Hypothalamus (tissue), 51 donors: ENCODE measurements at places on chromosomes 12 and 14.

- peak; percentile 76 for DNase-seq
Measured at GRCh38 chr12:102406033-102406584, 74.3 kb downstream of the IGF1 start.

DNA sequence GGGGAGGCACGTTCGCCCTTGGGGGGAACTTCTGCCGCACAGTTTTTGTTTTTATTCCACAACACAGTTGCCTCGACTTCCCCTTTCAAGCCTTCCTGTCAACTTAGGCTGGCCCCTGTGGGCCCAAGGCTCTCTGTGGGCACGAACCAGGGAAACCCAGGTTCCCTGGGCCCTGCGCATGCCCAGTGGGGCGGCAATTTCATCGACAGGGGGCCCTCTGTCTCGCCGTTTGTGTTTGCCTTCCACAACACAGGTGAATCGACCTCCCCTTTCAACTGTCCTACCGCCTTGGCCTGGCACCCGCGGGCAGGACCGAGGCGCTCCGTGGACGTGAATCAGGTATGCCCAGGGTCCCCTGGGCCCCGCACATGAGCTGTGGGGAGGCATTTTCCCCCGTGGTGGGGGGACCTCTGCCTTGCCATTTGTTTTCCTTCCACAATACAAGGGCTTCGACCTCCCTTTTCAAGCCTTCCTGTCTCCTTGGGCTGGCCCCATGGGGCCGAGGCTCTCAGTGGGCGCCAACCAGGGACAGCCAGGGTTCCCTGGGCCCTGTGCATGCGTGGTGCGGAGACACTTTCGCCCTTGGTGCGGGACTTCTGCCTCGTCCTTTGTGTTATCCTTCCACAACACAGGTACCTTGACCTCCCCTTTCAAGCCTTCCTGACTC lies 354.0 kb downstream of the ALG10 start:
- no peak for DNase-seq

DNA sequence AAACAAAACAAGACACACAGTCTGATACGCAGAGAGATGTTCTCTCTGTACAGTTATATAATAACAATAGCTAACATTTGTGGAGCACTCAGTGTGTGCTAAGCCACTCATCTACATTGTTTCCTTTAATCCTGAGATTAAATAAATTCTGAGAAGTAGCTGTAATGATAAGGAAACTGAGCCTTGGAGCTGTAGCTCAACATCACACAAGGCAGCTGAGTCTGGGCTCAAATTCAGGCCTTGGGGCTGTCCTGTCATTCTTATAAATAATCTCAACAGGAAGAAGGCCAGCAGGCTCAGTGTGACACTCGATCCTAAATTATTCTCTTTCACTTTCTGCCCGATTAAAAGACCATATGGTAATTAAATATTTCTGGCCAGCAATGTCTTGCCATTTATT lies 24.5 kb downstream of the CDKN1B start:
- DNase-seq, result no peak

GRCh38 chr12:3809357-3810015 lies 56.6 kb upstream of the CRACR2A start:
- DNase-seq, result no peak

DNA sequence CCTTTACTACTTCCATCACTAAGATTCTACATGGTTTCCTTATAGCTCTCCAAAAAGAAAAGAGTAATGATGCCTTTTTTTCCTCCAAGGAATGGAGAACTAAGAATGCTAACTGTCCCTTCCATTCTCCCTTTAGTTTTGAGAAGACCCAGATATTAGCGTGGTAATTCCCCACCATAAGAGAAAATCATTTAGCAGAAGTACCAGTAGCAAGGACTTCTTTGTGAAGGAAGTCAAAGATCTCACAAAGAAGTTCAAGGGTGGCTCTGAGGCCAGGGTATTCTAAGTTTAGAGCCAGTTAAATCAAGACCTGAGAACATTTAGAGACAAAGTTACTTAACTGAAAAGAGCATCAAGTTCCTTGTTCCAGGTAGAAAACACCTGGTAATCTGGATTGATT lies 7.3 kb downstream of the USP15 start:
- no peak for DNase-seq

GRCh38 chr12:22321018-22321605 lies 13.4 kb downstream of the ST8SIA1 start:
- DNase-seq, result no peak
